ENCODE measurements at places on chromosomes 7 and 10.

- no peak for DNase-seq
Observed at GRCh38 chr7:130940907-130941306, 206.9 kb upstream of the KLF14 start.

GRCh38 chr7:105257338-105257737 lies 131.4 kb downstream of the SRPK2 start:
- no peak for DNase-seq

- DNase-seq = no peak
Observed at GRCh38 chr7:44283381-44284211, 41.8 kb downstream of the CAMK2B start.

DNA sequence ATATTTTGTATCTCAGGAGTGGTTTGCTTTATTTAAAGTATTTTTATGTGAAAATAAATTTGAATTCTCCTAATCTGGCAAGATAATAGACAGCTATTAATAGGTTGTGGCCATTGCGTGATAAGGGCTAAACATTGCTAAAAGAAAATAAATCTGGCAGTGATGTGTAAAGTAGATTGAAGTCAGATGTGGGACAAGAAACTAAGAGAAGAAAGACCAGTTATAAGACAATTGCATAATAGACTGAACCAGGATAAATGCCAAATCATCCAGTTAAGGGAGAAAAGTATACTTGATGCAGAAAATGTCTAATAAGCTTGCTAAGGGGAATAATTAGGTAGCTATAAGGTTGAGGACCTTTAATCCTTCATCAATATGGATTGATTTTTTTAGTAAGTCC lies 197.5 kb upstream of the CSTF2T start:
- DNase-seq = no peak

DNA sequence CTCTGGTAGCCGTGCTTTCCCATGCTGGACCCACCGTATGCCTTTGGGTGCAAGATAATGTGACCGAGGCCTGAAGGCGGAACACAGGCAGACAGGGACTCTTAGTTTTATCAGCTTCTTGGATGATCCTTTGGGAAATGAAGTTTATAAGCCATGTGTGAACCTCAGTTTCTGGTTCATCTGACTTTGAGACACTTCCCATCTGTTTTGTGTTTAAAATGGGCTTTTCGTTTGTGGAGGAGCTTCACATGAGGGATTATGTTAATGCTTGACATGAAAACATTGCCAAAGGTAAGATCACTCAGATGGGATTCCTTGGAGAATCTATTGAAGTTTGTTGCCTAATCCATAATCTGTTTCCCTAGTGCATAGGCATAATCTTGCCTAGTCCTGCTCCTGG lies 249.8 kb upstream of the LYZL1 start:
- no peak for DNase-seq

DNA sequence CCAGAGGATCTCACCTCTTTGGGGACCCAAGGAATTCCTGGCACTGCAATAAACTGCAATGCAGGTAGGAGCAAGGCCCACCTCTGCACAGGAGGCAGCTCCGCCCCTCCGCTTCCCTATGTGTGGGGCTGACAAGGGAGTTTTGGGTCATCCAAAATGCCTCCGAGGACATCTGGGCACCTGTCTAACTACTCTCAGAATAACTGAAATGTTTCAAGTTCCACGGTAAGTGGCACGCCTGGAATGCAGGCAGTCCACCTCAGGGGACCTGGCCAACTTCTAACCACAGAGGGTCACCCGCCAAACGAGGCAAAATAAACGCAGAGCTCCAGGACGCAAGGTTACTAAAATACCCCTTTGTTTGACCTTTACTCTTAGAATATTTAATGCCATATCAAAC lies 102.5 kb downstream of the FGFR2 start:
- DNase-seq = no peak

DNA sequence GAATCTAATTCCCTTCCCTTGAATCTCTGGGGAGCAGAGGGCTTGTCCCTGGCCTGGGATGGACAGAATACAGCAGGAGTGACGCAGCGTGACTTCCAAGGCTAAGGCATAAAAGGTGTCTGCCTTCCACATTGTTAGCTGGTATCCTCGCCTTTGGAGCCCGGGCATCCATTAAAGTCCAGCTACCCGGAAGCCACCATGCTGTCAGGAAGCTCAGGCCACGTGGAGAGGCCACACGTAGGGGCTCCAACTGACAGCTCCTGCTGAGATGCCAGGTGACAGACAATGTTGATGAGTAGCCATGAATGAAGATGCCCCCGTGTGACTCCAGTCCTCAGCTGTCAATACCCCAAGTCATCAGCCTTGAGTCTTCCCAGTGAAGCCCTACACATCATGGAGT lies 99.9 kb downstream of the OAT start:
- DNase-seq = no peak

Measured in non-pigmented ciliary epithelial cell (primary cell).